SK-N-SH treated with all-trans-retinoic acid at 6 μM for 48 hours (cell line): ENCODE measurements at places on chromosomes 7 and 10.

DNA sequence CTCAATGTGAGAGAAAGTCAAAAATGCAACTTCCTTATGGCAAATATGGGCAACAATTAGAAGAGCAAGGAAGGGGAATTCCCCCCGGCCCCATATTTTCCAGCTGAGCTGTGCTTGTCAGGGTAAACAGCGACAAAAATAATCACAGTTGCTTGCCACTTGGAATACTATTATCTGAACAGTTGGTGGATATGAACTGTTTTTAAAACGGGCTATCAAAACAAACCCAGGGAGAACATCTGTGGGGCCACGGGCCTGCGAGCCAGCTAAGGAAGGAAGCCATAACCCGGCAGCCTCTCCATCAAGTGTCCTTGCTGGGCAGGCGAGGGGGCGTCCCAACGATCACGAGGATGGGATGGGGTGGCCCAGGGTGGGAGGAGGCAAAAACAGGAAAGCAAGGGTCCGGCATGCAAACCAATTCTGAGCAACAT is 228.4 kb downstream of the ARHGAP12 start:
- no peak for ATAC-seq

DNA sequence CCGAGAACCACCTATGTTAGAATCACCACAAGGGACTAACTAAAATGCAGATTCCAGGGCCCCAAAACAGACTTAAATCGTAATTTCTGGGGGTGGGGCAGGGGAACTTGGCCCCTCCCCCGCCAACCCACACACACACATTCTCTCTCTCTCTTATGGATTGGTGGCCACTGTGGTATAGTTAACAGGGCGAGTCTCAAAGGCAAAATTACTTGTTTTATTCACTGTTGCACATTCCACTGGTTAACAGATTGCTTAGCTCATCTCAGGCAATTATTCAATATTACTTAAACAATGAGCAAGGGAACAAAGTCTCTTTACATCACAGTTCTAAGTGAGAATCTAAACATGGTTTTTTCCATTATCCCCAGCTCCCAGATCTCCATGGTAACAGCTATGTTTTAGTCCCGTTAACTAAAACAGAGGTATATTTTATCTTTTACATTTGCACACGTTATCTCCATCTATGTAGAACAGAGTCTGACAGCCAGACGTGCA is 38.5 kb downstream of the IGF2BP3 start:
- ATAC-seq, result no peak

GRCh38 chr7:157760004-157760730 is 423.4 kb downstream of the DNAJB6 start:
- no peak for ATAC-seq

DNA sequence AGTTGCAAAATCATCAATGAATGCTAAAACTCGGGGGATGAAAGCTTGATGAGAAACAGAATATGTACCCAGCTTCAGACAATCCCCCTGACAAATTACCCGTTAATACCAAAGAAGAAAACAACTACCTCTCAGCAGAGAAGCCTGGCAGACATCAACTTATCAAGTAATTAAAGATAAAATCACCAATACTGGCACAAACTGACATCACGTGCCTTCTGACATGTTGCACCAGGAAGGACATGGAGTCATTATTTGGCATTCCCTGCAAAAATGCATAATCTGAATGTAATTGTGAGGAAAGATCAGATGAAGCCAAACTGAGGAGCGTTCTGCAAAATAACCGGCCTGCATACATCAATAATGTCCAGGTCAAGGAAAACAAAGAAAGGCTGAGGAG is 7.7 kb downstream of the SLIT1 start:
- ATAC-seq, result no peak

- peak; percentile 9 for ATAC-seq
These were observed 673 bp downstream of the OPN1SW start for GRCh38 chr7:128774921-128775320.

DNA sequence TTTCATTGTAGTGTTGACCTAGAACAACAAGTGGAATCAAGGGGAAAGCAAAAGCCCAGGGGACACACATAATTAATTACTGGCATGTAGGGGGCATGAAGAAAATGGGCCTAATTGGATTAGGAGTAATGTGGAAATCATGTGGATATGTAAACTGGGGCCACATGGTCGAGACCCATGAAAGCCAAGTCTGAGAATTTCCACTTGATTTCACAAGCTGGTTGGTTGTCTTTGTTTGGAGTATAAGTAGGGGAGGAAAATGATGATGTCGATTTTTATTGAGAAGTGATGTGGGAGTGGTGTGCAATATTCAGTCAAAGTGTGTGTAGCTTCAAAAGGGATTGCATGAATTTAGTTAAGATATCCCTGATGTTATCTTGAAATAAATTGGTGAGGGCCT is 131.8 kb downstream of the LRRC4 start:
- no peak for ATAC-seq

- ATAC-seq, result peak; percentile 68
These were observed 100.6 kb downstream of the PLXNA4 start for GRCh38 chr7:132475669-132476116.

GRCh38 chr10:62433901-62434300 is 59.7 kb downstream of the ZNF365 start:
- ATAC-seq, result peak; percentile 37

- no peak for ATAC-seq
These were observed 71.5 kb downstream of the ZNF92 start for GRCh38 chr7:65444899-65445823.

- no peak for ATAC-seq
These were observed 78.3 kb downstream of the HTR7 start for GRCh38 chr10:90779548-90779947.

- no peak for ATAC-seq
These were observed 614.4 kb downstream of the SDK1 start for GRCh38 chr7:3915337-3915878.

DNA sequence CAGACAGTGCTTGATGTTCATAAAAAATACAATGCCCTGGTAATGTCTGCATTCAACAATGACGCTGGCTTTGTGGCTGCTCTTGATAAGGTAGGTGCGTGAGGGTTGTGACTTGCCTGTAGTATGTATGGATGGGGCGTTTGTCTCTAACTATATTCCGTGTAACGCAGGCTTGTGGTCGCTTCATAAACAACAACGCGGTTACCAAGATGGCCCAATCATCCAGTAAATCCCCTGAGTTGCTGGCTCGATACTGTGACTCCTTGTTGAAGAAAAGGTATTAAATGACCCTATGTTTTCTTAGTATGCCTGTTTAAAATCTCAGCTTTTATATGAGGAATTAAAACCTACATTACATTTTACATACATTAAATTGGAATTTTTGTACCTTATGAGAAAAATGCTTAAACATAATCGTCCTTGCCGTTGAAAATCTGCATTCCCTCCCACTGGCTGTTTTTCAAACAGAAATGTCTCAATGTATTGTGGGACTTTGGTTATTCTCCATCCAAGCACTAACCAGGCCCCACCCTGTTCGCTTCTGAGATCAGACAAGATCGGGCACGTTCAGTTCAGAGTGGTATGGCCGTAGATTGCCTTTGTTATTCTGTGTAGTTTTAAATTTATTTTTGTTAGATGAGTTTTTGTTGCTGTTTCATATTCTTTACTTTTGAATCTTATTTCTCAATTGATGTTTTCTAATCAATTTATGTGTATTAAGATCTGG is 85.3 kb downstream of the CUL1 start:
- no peak for ATAC-seq

DNA sequence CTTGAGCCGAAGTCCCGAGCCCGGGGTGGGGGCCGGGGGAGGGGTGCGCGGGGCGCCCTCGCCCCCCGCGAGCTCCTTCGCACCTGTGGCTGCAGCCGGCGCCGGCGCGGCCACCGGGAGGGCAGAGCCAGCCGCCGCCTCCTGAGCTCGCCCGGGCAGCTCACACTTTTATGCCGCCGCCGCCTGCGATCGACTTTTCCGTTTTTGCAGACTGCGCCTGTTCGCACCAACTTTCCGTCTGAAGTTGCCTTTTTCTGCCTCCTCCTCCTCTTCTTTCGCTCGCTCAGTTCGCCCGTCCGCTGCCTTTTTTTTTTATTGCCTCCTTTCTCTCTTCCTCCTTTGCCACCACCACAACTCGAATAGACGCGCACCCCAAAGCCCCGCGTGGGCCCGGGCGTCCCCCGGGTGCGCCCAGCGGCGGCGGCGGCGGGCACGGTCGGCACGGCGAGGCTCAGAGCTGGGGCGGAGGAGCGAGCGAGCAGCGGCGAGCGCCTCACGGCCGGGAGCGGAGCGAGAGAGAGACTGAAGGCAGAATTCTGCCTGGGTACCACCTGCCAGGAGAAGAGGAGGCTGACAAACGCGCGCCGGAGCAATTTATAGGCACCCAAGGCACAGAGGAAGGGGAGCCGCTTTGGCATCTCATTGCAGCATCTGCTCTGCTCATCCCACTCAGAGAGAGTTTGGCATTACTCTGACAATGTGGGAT is at the start of gene C1QL3:
C1QL3 (minus strand) TSS at position 569 of the 706 bp plus-strand sequence. CDS start 814 bp downstream, outside the sequence.
- ATAC-seq, result peak; percentile 73
